ENCODE measurements at places on chromosomes 11 and 22.

- DNase-seq = no peak
Observed at GRCh38 chr11:10272132-10272531, 21.9 kb downstream of the SBF2 start.

- DNase-seq = no peak
Observed at GRCh38 chr11:114044042-114044871, 15.3 kb upstream of the ZBTB16 start.

GRCh38 chr11:33454264-33454663, 197.1 kb downstream of the HIPK3 start:
- no peak for DNase-seq

- no peak for DNase-seq
Observed at GRCh38 chr22:48719978-48720661, 1107.6 kb downstream of the BRD1 start.

GRCh38 chr22:23403720-23404688, 176.1 kb downstream of the IGLL1 start:
- no peak for DNase-seq

DNA sequence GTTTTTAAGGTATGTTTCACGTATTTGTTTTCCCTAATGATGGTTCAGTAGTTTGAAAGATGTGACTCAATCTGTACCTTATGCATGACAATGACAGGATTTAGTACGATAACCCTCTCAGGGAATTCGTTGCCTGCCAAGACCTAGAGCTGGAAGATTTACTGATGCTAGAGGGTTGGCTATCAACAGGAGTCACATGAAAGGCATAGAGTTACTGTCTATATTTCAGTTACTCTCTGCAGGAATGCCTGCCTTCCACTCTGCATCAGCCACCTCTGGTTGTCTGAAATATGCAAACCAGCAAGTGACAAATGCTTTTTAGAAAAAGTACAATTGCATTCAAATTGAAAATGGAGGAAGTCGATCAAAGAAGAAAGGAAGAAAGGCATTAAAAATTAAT, 276.3 kb upstream of the RAG2 start:
- DNase-seq = no peak

DNA sequence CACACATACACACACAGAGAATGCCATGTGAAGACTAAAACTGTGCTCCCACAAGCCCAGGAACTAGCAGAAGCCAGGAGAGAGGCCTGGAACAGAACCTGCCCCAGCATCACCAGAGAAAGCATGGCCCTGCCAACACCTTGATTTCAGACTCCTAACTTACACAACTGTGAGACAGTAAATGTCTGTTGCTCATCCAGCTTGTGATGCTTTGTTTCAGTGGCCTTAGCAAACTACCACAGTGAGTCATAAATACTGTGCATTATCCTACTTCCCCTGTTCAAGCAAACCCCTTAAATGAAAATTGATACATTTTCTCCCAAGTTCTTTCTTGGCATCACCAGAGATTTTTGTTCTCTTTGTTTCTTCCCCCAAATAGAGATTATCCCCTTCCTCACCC, 1539.4 kb upstream of the TENM4 start:
- no peak for DNase-seq

- DNase-seq = no peak
Observed at GRCh38 chr11:64118876-64119665, 46.8 kb downstream of the MACROD1 start.

DNA sequence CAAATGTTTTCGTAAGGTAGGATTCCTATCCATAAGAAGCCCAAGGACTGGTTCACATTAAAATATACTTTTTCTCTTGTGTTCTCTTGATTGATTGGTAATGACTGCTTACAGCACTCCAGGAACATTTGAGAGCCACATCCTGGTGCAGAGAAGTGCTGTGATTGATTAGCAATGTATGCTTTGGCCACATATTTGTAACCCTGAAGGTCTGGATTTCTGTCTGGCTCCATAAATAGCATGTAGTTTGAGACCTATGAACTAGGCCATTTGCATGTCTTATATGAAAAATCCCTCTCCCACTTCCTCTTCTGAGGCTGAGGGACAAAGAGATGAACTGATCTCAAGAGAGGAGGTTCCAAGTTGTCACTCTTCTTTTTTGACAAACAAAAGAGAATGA, 49.3 kb upstream of the CD44 start:
- no peak for DNase-seq

DNA sequence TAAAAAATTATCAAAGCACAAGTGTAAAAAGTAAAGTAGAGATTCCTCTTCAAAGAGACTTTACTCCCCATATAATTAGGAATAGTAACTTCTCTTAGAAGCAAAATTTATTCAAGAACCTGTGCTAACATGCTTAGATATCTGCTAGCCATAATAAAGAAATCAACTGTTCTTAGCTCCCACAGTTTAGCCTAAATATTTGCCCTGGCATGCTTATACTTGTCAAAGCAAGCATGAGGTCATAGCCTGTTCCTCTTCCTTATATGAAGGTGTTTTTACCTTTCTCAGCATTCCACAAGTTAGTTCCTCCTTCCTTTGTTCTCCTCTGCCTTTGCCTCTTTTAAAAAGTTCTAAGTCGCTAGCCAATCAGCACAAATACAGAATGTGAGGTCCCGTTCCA, 30.3 kb downstream of the RIC3 start:
- no peak for DNase-seq

GRCh38 chr11:75326439-75326810, 25.0 kb downstream of the ARRB1 start:
- no peak for DNase-seq

DNA sequence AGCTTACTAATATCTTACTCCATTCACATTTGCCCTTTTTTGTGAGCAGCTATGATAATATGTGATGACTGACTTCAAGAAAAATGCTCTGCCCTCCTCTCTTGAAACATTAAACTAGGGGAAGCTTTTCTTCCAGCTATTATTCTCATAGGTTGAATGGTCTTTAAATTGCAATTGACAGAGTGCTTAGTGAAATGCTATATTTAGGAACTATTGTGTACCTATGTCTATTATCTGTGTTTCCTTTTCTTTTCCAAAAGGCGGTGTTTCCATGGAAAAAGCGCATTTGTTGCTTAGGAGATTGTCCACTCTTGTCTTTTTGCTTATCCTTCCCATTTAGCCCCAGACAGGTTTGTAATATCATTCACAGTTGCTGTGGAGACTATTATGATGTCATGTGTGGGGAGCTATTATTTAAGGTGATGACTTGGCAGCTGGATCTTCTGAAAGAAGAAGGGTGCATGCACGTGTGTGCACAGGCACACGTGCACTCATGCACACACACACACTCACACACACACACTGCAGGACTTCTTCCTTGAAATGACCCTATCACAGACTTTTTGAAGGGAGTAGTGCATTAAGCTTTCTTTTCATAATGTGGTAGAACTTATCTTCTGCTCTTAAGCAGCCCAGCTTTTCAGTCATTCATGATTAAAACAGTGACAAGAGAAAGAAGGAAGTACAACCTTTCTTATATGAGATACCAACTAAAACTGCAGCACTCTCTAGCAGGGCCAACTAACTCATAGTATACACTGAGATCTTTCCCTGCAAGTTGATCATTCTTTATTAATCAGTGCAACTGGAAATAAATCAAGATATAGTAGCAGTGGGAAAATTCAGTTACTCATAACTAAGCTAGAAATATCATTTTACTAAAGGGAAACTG, 340.8 kb upstream of the MTNR1B start:
- DNase-seq = no peak

DNA sequence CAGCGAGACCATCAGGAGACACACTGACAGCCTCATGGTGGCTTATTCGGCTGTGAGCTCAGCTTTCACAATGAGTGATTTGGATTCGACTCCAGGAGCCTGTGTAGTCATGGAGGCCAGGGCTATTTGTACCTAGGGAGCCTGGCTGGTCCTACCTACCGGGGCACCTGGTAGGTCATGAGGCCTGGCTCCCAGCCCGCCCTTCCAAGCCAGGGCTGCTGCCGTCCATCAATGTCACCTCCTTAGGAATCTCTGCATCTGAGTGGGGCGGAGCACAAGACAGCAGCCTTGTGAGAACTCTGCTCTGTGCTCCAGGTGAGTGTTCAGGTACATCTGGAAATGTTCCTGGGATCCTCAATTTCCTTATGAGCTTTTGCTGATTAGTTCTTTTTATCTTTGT, at the start of gene SCGB1D4:
Gene SCGB1D4 (minus strand): TSS at position 101 of the 400 bp plus-strand sequence. CDS start 65 bp downstream, at position 36.
- DNase-seq = no peak

DNA sequence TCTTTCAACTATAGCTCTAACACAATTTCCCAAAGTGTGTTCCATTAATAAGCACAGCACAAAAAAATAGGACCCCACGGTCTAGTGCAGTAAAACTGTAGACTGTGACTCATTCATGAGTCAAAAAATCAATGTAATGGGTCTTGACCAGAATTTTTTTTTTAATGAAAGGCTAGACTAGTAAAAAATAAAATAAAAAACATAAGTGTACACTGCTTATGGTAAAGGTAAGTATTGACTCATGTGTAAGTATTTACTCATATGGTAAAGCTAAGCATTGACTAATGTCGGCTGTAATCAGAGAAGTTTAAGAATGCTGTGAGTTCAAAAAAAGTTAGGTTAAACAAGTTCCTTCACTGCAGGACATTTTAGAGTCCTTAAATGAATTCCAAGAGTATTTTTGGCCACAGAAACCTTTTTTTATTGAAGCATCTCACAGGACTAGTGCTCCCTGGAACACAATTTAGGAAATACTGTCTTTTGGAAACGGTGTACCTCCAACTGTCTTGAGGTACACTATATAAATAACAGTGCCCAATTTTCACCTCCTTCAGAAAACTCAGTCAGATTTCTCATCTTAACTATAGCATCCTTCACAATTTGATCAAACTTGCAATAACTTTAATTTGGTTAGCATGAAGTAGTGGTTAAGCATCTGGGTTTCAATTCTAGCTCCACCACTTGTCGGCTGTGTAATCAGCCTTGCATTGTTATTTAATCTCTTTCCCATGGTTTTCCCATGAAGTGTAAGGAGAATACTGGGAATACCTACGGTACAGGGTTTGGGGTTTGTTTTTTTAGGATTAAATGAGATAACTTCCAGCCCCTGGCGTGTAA, 2.1 kb downstream of the CCDC73 start:
- DNase-seq = no peak

DNA sequence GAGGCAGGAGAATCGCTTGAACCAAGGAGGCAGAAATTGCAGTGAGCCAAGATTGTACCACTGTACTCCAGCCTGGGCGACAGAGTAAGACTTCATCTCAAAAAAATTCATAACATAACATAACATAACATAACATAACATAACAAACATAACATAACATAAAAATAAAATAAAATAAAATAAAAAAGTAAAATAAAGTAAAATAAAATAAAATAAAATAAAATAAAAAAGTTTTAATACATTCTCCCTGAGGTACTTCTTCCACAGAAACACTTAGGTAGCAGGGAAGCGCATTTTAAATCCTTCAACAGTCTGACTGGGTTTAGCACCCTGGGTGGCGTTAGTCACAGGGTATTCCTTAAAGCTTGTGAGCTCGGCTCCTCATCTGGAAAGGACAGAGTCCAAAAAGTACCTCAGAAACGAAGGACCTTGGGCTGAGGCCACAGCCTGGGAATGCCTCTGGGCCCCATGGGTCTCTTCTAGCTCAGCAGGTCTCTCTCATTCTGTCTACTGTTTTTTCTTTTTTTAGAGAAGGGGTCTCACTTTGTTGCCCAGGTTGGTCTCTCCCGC, 41.7 kb downstream of the MICAL3 start:
- DNase-seq = no peak

DNA sequence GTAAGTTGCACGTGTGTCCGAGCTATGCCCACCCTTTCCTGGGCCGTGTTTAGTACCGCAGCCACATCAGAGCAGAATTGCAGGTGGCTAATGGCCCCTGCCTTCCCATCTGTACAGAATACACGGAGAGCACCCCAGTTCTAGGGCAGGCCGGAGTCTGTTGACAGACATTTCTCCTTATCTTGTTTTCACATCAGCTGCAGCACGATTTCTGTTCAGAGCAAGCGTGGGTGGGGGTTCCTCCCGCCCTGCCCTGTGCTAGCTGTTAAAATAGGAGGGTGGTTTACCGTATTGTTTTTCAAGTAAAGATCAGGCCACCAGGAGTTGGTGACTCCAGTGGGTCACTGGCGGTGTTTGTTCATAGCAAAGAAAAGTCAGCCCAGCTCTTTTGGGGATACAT, 41.1 kb downstream of the UBASH3B start:
- no peak for DNase-seq

DNA sequence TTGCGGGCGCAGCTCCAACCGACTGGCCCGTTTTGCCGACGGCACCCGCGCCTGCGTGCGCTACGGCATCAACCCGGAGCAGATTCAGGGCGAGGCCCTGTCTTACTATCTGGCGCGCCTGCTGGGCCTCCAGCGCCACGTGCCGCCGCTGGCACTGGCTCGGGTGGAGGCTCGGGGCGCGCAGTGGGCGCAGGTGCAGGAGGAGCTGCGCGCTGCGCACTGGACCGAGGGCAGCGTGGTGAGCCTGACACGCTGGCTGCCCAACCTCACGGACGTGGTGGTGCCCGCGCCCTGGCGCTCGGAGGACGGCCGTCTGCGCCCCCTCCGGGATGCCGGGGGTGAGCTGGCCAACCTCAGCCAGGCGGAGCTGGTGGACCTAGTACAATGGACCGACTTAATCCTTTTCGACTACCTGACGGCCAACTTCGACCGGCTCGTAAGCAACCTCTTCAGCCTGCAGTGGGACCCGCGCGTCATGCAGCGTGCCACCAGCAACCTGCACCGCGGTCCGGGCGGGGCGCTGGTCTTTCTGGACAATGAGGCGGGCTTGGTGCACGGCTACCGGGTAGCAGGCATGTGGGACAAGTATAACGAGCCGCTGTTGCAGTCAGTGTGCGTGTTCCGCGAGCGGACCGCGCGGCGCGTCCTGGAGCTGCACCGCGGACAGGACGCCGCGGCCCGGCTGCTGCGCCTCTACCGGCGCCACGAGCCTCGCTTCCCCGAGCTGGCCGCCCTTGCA, 1.0 kb downstream of the FJX1 start:
- DNase-seq = peak; percentile 80

GRCh38 chr11:92249156-92249753, 24.6 kb downstream of the FAT3 start:
- no peak for DNase-seq

GRCh38 chr11:34451053-34451452, 12.3 kb downstream of the CAT start:
- no peak for DNase-seq

GRCh38 chr11:4589017-4589416, 4.8 kb upstream of the OR52I1 start:
- DNase-seq = no peak

DNA sequence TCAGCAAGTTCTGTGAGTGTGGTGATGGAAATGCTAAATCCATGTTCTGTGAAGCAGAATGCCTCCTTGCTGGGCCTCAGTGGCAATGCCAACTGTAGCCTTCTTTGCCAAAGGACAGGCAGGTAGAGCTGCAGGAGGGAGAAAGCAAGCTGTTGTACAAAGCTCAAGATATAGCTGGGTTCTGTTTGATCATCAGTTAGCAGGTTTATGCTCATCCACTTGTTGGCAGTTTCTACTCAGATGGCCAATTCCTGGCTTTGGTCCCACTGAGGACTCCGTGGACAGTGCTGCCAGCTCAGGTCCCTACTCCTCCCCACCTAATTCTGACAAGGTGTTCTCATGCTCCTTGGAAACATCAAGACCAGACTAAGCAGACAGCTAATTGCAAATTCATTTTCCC, 65.1 kb downstream of the PRSS23 start:
- no peak for DNase-seq
